ENCODE measurements at places on chromosomes 3 and 15. TPM values are rescaled to one million over a fixed set of nuclear protein-coding genes. Genes with fewer than 3 reads are reported as not detected.

The LMCD1 gene
- 34.3 TPM for total RNA-seq

- DNase-seq = no peak
Observed at GRCh38 chr3:78792212-78792611, 975.6 kb downstream of the ROBO1 start.

The TRIM71 gene
- total RNA-seq = 0.74 TPM

- DNase-seq = no peak
Observed at GRCh38 chr3:141753399-141753798, 9.8 kb upstream of the GRK7 start.

The GCSAM gene
- total RNA-seq = 1.7 TPM

The CSNK1G1 gene
- 40.1 TPM for total RNA-seq

DNA sequence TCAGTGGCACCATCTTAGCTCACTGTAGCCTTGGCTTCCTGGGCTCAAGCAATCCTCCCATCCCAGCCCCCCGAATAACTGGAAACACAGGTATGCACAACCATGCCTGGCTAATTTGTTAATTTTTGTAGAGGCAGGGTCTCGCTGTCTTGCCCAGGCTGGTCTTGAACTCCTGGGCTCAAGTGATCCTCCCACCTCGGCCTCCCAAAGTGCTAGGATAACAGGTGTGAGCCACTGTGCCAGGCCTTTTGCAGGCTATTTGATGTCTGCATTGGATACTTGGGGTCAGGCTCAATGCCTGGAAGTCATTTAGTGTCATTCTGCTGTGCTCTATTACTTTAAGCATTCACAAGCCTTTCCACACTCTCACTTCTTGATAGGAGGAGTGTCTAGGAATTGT, 17.6 kb downstream of the LIMD1 start:
- no peak for DNase-seq

DNA sequence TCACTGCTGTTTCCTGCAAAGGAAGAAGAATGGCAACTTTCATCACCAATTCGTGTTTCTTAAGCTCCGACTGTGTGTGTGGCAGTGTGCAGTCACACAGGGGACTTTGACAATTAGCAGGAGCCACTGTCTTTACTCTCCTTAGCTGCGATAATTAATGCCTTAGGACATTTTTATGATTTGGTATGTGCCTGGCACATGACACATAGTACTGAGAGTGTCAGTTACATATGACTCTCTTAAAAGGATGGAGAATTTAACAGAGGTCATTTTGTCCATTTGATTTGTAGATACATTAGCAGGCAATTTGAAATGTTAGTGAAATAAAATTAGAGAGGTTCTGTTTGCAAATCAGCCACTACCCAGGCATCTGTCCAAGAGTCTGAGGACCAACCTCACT, 128.9 kb upstream of the VEPH1 start:
- DNase-seq = no peak

The SLC27A2 gene
- 3.5 TPM for total RNA-seq

GRCh38 chr3:126567696-126568438, 9.1 kb upstream of the C3orf22 start:
- DNase-seq = no peak

The OXTR gene
- 1.6 TPM for total RNA-seq

DNA sequence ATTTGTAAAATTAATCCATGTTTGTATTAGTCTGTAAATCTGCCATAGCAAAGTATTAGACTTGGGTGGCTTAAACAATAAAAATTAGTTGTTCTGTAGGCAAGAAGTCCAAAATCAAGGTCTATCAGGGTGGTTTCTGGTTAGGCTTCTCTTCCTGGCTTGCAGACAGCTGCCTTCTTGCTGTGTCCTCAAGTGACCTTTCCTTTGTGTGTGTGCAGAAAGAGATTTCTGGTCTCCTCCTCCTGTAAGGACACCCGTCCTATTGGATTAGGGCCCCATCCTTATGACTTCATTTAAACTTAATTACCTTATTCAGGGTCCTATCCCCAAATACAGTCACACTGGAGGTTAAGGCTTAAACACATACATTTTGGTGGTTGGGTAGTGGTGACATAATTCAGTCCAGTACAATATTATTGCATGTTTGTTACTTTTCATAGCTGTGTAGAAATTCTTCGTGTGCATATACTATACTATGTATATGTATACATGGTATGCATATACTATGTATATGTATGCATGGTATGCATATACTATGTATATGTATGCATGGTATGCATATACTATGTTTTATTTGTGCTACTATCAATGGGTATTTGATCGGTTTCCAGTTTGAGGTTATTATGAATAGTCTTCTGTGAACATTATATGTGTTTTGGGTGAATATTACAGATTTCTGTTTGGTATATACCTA, 57.9 kb upstream of the RNU6-1 start:
- no peak for DNase-seq

GRCh38 chr3:60746043-60746638, 505.1 kb downstream of the FHIT start:
- no peak for DNase-seq

- DNase-seq = no peak
Observed at GRCh38 chr15:76118767-76119166, 59.0 kb downstream of the TMEM266 start.

- DNase-seq = no peak
Observed at GRCh38 chr15:29320420-29320819, 50.8 kb upstream of the NSMCE3 start.

The SEMA3F gene
- 10.8 TPM for total RNA-seq

- DNase-seq = no peak
Observed at GRCh38 chr3:46154311-46154710, 53.8 kb downstream of the CCR1 start.

DNA sequence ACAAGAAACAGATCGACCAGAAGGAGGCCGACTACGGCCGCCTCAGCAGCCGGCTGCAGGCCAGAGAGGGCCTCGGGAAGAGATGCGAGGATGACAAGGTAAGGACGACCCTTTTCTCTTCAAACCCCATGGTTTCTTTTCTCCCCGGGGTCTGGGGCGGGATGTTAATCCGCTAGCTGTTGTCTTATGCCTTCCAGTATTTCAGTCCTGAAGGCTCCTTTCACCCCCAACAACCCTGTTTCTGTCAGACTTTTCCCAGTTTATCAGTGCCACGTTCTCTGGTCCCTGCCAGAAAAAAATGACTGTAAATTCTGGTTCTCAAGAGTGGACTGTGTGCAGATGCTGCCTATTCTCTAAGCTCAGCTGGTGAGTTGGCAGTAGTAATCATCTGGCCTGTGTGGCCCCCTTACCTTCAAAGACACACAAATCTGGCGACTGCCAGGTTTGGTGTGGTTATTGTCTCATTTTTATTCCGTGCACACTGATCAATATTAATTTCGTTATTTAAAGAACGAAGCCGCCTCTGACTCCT, 806 bp downstream of the GOLM2 start:
- no peak for DNase-seq

DNA sequence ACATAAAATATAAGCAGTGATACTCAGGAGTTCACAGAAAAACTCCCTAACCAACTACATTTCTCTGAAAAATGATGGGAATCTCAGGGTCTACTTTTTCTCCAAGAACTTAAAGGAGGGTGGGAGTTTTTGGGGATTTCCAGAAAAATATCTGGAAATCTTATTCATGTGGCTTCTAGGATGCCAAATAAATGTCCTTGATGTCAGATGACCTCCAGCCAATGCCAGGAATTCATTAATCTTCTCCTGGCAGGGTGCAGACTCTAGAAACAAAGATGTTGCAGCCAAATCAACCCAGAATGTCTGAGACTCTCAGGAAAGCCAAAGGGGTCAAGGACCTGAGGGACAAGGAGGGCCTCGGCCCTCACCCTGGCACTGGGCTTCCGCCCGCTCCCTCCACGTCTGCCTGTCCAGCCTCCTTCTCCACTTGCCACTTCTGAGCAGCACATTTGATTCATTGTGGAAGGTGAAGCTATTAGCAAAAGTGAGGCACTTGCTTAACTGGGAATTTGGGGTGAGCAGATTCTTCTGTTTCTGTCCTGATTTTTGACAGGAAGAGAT, 61.9 kb upstream of the HEG1 start:
- no peak for DNase-seq

DNA sequence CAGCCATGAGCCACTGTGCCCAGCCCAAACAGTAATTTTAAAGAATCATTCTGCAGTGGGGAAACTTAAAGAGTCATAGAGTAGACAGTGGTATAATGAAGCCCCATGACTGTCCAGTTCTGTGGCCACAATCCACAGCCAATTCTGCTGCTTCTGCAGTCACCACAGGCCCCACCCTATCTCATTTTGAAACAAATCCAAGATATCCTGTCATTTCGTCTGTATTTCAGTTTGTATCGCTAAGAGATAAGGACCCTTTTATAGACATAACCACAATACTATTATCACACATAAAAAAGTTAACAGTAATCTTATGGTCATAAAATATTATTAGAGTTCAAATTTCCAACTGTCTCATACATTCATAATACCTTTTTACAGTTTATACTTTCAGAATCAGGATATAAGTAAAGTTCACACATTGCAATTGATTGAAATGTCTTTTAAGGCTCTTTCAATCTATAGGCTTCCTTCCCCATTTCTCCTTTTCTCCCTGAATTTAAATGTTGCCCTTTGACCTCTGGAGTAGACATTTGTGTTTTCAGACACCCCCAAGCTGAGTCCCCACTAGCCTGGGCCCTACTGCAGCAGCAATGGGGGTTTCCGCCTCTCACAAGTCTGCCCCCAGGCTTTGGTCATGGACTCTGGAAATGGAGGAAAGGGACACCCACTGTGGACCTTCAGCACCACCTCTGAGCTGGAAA, 4.2 kb upstream of the NUP210 start:
- no peak for DNase-seq

- DNase-seq = peak; percentile 2
Observed at GRCh38 chr3:49906073-49906743, 2.5 kb upstream of the MST1R start.

The TMC3 gene
- total RNA-seq = 0.95 TPM

The GCNT3 gene
- not detected for total RNA-seq

DNA sequence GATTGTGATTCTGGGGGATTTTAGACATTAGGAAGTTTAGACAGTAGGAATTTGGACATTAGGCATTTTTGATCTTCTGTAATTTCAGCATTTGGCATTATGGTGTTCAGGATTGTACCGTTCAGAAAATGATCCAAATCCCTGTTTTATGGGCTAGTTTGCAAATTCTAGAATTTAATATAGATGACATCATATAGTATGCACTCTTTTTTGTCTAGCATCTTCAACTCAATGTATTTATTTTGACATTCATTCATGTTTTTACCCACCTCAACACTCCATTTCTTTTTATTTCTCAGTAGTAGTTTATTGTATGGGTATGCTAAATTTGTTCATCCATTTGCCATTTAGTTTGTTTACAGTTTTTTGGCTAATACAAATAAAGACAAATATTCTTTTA, 105.3 kb upstream of the ZPLD1 start:
- DNase-seq = no peak

The POLQ gene
- total RNA-seq = 7.3 TPM

DNA sequence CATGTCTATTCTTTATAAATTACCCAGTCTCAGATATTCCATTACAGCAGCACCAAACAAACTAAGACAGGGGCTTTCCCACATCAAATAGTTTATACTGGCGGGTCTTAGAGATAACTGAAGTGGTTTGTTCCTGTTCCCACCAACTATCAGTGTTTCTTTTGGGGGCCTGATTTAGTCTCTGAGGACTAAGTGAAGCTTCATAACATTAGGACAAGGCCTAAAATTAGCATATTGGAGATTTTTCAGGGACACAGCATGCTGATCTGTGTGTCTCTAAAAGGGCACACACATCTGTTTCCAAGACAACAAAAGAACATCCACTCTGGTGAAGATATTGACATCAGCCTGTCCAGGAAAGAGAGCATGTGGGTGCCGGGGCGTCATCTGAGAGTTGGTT, 72.6 kb upstream of the SEMA6D start:
- DNase-seq = no peak

The UROC1 gene
- not detected for total RNA-seq

The CFAP20DC gene
- total RNA-seq = 4.3 TPM

- no peak for DNase-seq
Observed at GRCh38 chr15:69599271-69599670, 146.7 kb downstream of the RPLP1 start.

- DNase-seq = no peak
Observed at GRCh38 chr15:80467311-80467714, 63.1 kb downstream of the ARNT2 start.

GRCh38 chr3:113118336-113118735, 93.0 kb upstream of the BOC start:
- no peak for DNase-seq

DNA sequence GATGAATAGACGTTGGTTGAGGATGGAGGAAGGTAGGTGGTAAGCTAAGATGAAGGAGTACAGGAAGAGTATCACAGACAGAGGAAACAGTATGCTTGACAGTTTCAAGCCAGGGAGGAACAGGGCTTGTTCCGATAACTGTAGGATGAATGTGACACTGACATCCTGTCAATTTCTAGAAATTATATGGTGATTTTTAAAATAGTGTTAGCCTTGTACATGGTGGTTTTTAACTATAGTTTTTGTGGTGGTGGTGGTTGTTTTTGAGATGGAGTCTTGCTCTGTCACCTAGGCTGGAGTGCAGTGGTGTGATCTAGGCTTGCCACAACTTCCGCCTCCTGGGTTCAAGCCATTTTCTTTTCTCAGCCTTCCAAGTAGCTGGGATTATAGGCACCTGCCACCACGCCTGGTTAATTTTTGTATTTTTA, 92.8 kb downstream of the FNDC3B start:
- no peak for DNase-seq

DNA sequence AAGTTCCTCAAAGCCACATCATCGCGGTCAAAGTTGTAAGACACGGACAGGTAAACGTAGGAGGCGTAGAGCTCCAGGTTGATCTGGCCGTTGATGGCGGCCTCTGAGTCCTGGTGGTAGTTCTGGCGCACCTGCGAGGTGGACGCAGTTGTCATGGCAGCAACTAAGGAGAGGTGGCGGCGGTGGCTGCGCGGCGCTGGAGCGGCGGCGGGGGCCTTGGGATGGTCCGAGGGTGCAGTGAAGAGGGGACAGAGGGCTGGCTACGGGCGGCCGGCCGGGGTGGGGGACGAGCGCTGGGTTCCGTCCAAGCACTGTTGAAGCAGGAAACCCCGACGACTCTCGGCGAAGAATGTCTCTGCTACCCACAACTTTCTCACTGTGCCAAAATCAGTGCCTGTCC, 38.9 kb downstream of the RAB7A start:
- no peak for DNase-seq

DNA sequence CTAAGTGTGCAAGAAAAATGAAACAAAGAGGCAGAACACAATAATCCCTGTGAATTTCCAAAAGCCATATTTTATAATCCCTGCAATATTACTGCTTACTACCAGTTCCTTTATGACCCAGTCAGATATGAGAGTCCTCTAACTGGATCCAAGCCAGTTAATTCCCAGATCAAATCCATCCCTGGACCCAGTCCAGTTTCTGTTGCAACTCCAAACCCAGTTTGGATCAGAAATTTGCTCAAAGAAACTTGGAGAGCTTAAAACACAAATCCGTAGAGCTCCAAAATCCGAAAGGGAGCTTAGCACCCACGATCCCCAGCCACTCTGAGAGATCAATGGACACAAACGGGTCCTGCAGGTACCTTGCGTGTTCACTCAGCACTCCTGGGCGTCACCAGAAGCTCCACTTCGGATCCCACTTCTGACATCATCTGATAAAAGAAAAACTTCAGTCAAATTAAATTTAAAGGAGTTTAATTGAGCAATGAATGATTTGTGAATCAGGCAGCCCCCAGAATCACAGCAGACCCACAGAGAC, 32.6 kb upstream of the THUMPD3 start:
- DNase-seq = no peak

The MYNN gene
- total RNA-seq = 50.8 TPM

Data from urinary bladder (tissue), 4 donors.